ENCODE measurements at places on chromosomes 11 and 22. TPM values are rescaled to one million over a fixed set of nuclear protein-coding genes. Genes with fewer than 3 reads are reported as not detected.

The RAG1 gene
- 0.27 TPM for total RNA-seq

The B4GALNT4 gene
- total RNA-seq: 21.3 TPM

The PRMT3 gene
- total RNA-seq: 35.0 TPM

The OR52I1 gene
- total RNA-seq: not detected

The SMIM35 gene
- total RNA-seq: not detected

The UPK3A gene
- not detected for total RNA-seq

The P2RX6 gene
- 0.62 TPM for total RNA-seq

The KCNE3 gene
- not detected for total RNA-seq

The HBG2 gene
- not detected for total RNA-seq

The IFITM10 gene
- total RNA-seq: 0.94 TPM

The GRAP2 gene
- not detected for total RNA-seq

The APOL1 gene
- total RNA-seq: 8.0 TPM

The PHETA2 gene
- not detected for total RNA-seq

The SLC37A2 gene
- 0.10 TPM for total RNA-seq

The MRGPRX3 gene
- total RNA-seq: not detected

The OR10G8 gene
- not detected for total RNA-seq

The MGAT3 gene
- total RNA-seq: 0.36 TPM

The ACO2 gene
- total RNA-seq: 48.6 TPM

The SWAP70 gene
- total RNA-seq: 28.5 TPM

The APOL4 gene
- not detected for total RNA-seq

The PIH1D2 gene
- total RNA-seq: 0.58 TPM

The USP28 gene
- 17.3 TPM for total RNA-seq

The DERL3 gene
- total RNA-seq: 0.43 TPM

The PGA5 gene
- total RNA-seq: not detected

The TSSK2 gene
- total RNA-seq: not detected

All from A549 treated with DMSO at 1 μM for 4 hours (cell line).